ENCODE measurements at places on chromosomes 6 and 20.

- DNase-seq = peak; percentile 52
Measured at GRCh38 chr6:108260126-108260808, 573 bp downstream of the SNX3 start.

DNA sequence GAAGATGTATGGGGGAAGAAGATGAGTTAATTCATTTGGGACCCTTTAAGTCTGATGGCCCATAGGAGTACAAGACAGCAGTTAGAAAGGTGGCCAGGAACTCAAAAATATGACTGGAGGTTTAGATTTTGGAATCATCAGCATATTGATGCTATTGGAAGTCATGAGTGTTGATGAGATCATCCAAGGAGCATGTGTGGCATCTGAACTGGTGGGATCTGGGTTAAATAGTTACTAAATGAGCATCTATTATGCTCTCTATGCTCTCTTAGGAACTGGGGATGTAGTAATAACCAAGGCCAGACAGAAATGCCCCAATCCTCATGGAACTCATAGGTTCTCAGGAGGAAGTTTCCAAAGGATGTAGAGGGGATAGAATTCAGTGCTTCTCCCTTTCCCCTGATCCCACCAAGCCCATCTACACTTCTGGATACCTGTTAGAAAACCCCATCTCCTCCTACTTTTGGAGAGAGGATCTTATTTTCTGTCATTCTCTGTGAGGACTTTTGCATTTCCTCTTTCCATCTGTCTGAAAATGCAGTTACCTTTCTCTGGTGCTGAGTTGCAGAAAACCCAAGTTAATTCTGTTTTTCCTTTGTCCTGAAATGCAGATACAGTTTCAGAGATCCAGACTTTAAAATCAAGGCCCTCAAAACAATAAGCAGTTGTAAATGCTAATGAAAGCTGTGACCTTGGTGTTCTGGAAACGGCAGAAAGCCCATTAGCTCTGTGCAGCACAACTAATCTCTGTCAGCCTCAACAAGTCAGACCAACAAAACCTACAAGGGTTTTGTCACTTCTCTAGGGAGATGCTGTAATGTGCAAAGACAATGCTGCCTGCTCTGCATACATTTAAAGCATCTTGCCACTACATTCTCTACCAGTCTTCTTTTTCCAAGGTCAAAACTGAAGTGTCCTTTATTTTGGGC is 65.8 kb downstream of the TBC1D7 start:
- no peak for DNase-seq

DNA sequence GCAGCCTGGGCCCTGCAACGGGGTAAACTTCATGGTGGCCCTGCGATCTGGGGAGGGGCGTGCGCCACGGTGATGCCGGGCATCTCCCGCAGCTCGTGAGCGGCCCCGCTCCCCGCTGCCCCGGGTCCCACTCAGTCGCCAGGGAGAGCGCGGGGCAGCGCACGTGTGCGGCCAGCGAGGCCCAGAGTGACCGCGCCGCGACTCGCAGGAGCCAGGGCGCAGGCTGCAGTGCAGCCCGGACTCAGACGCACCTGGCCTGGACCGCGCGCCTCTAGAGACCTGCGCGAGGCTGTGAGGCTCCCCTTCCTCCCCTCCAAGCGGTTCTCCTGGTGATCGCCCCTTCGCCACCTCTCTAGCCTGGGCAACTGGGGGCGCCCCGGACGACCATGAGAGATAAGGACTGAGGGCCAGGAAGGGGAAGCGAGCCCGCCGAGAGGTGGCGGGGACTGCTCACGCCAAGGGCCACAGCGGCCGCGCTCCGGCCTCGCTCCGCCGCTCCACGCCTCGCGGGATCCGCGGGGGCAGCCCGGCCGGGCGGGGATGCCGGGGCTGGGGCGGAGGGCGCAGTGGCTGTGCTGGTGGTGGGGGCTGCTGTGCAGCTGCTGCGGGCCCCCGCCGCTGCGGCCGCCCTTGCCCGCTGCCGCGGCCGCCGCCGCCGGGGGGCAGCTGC is 652 bp downstream of the BMP6 start:
- peak; percentile 7 for DNase-seq

- DNase-seq = no peak
Measured at GRCh38 chr6:83978324-83978734, 55.2 kb upstream of the MRAP2 start.

DNA sequence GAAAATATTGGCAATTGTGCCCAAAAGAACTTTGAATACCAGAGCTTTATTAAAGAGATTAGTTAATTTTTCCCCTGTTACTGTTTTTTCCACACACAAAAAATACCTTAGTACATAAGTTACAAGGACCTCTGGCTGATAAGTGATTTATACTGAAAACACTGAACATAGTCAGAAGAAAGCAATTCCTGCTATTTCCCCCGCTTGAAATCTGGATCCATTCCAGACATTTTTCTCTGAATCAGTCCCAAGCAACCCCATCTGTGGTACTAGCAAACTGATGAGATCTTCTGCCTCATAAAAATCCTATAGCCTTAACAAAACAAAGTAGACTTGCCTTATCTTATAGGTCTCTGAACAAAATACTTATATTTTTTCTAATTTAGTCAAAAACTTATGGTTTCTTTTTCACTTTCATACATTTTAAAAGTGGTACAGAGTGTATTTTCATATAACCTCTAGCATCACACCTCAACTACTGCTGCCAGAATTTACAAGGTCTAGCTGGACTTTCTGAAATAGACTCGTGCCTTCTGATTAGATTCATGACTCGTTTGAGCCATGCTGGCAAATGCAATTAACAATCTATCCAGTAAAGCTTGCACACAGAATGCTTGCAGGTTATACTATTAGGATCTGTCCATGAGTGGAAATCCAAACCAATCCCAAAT is 111.9 kb downstream of the TBX18 start:
- no peak for DNase-seq

DNA sequence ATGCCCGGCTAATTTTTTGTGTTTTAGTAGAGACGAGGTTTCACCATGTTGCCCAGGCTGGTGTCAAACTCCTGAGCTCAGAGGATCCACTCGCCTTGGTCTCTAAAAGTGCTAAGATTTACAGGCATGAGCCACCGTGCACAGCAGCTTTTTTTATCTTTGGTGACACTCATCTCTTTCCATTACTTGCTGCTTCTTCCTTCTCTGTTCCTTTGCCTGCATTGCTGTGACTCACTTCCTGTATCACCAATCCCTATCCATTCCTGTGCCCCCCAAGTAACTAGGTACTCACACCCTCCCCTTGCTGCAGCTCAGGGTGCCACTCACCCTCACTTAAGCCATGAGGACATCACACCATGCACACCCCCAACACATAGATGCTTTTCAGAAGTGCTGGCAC is 24.6 kb downstream of the KHDC1L start:
- no peak for DNase-seq

- peak; percentile 15 for DNase-seq
Measured at GRCh38 chr6:30942338-30943060, 1.7 kb downstream of the MUCL3 start.

GRCh38 chr20:17570347-17571152 is 675 bp downstream of the DSTN start:
- DNase-seq = peak; percentile 19

DNA sequence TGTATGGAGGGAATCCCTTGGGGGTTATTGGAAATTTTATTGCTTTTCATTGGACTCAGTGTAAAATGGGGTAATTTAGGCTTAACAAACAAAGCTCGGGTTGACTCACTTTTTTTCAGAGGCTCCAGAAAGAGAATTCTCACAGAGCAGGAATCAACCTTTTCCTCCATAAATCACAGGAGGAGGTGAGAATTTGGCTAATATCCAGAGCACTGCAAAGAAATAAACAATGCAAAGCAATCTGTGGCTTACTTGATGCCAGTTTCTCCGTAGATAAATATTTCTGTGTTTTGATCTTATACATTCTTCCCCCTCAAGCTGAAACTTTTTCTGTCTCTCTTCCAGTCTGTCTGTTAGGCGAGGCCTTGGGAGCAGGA is 176.6 kb downstream of the TSHZ2 start:
- no peak for DNase-seq

DNA sequence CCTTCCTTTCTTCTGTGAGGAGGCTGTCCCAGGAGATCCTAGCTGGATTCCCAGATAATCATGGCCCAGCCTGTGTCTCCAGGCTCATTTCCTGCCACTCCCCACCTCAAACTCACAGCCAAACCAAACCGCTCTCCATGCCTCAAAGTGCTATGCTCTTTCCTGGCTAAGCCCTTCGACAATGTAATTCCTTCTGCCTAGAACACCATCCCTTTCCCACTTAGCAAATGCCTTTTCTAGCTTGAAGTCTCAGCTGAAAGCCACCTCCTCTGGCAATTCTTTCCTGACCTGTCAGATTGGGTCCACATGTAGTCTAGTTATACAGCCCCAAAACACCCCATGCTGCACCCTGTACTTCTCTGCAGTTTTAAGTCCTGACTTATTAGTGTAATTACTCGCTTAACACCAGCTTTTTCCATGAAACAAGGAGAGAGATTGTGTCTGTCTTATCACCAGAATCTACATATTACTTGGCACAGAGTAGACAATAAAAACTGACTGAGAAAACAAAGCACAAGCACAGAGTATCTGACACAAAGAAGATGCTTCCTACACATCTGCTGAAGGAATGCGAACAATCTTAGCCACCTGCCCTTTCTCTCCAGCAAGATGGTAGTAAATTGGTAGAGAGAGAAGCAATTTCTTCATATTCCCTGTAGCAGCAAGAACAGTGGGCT is 5.4 kb downstream of the TRIM26 start:
- DNase-seq = no peak

- DNase-seq = peak; percentile 38
Measured at GRCh38 chr6:149482545-149483333, 2.1 kb downstream of the ZC3H12D start.

- DNase-seq = no peak
Measured at GRCh38 chr6:157498817-157499216, 117.8 kb downstream of the ZDHHC14 start.

DNA sequence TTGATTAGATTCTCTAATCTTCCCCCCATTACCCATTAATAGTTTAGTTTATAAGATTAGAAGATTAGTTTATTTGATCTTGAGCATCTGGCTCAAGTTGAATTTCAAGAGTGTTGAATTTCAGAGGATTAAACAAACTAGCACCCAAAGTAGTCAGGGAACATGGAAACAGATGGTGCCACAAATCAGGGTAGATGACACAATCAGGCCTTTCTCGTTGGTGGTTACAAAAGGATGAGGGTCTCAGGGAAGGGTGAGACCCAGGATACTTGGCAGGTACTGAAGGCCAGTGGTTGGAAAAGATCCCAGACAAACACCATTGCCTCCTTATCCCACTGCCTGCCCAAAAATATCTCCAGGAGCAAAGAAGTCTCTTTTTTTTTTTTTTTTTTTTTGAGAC is 29.5 kb upstream of the ADGRF1 start:
- no peak for DNase-seq

DNA sequence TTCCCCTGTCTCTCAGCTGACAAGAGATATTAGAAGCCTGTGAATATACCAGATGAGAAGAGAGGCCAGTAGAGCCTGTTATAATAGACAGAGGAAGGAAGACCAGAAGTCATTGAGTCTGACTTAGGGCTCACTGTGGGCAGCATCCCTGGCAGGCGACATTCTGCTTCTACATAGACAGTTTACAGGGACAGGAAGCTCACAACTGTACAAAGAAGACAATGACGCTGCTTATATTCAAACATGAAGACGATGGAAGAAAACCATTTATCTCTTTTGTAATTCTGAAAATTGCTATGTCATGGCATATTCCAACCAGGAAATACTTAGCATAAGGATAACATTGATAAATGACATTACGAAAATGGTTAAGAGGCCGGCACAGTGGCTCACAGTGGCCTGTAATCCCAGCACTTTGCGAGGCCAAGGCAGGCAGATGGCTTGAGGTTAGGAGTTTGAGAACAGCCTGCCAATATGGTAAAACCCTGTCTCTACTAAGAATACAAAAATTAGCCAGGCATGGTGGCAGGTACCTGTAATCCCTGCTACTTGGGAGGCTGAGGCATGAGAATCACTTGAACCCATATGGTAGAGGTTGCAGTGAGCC is 170.9 kb downstream of the UBE3D start:
- DNase-seq = no peak

- peak; percentile 43 for DNase-seq
Measured at GRCh38 chr6:111996144-111996865, 57.6 kb upstream of the CCN6 start.

DNA sequence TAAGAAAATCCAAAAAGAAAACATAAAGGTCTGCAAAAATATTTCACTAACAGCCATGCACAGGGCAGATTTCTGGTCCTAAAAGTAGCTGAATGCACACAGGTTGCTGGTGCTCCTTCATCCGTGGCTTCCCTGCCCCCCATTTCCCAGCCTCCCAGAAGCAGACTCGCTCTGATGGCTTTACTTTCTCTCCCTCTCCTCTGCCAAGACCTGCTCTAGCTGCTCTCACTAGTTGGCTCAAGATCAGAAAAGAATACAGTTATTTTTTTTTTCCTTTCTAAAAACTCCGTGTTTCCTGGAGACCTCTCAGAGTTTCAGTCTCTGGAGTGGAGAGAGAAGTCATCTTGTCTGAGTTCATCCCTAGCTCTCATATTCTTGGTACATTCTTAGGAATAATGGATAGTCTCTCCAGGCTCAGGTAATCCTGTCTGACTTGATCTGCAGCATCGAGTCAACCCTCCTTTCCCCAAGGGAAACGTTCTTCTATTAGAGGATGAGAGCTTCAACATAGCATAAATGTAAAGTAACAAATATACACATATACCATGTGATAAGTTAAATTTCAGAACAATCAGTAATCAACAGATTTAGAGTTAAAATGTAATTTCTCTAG is 214.2 kb downstream of the TBC1D7 start:
- DNase-seq = no peak

GRCh38 chr20:61635721-61636455 is 383.8 kb downstream of the CDH4 start:
- DNase-seq = no peak

DNA sequence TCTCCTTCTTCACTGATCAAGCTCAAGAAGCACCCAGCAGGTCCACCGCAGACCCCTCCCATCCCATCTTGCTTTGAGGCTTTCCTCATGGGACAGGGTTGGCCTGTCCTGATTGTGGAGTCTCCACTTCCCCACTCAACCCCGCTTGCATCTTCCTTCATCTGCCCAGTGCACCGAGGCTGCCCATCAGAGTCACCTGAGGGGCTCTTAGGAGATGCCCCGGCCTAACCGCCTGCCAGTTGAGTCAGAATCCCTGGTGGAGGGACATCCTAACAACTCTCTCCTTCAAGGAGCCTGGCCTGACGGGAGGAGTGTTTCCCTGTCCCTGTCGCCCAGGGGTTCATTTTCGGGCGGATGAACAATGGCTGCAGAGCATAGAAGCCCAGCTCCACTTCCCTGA is 46.1 kb downstream of the RBM38 start:
- DNase-seq = no peak

GRCh38 chr20:38133680-38134426 is 31.2 kb downstream of the TGM2 start:
- DNase-seq = no peak

DNA sequence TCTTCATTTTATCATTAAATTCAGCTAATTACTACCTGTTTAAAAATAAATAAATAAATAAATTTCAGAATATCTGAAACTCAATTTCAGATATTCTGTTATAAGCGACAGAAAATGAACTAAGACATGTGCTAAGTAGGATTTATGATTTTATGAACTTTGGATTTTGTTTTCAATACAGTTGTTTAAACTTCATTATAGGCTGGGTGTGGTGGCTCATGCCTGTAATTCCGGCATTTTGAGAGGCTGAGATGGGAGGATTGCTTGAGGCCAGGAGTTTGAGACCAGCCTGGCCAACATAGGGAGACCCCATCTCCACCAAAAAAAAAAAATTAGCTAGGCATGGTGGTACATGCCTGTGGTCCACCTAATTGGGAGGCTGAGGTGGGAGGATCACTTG is 36.0 kb downstream of the AFG1L start:
- DNase-seq = no peak

- DNase-seq = no peak
Measured at GRCh38 chr20:12098421-12098820, 180.7 kb downstream of the BTBD3 start.

GRCh38 chr6:149467265-149467664 is 17.5 kb downstream of the ZC3H12D start:
- DNase-seq = no peak
